Sciatic nerve (tissue), 2 donors: ENCODE measurements at places on chromosomes 13 and 19. TPM values are rescaled to one million over a fixed set of nuclear protein-coding genes. Genes with fewer than 3 reads are reported as not detected.

The KASH5 gene
- not detected for total RNA-seq

The DACH1 gene
- total RNA-seq = 4.9 TPM

The LSM14A gene
- total RNA-seq = 109 TPM

The PNMA8B gene
- 3.6 TPM for total RNA-seq

The STAP2 gene
- 3.7 TPM for total RNA-seq

The SLC7A1 gene
- total RNA-seq = 34.6 TPM

The SULT2A1 gene
- not detected for total RNA-seq

The CDX2 gene
- total RNA-seq = not detected

The ZNF729 gene
- total RNA-seq = not detected

The CYP2S1 gene
- total RNA-seq = 1.1 TPM

The ZNF136 gene
- total RNA-seq = 15.8 TPM

The PSG1 gene
- not detected for total RNA-seq

The ATP4B gene
- total RNA-seq = not detected

The ZNF85 gene
- 4.8 TPM for total RNA-seq

The TPRX1 gene
- not detected for total RNA-seq

The NANOS3 gene
- total RNA-seq = 1.4 TPM

The MCF2L gene
- 64.1 TPM for total RNA-seq

The REX1BD gene
- 58.1 TPM for total RNA-seq

The MARK4 gene
- 37.5 TPM for total RNA-seq

The YJEFN3 gene
- total RNA-seq = 4.9 TPM

The FARP1 gene
- total RNA-seq = 35.4 TPM

The LILRA2 gene
- total RNA-seq = 5.3 TPM
